ENCODE measurements at places on chromosomes 2 and 18.

- DNase-seq: peak; percentile 90
Measured at GRCh38 chr2:176454893-176455815, 185.9 kb downstream of the MTX2 start.

GRCh38 chr2:187994464-187995331, 297.0 kb upstream of the GULP1 start:
- no peak for DNase-seq

- no peak for DNase-seq
Measured at GRCh38 chr2:6352247-6352646, 513.5 kb downstream of the CMPK2 start.

DNA sequence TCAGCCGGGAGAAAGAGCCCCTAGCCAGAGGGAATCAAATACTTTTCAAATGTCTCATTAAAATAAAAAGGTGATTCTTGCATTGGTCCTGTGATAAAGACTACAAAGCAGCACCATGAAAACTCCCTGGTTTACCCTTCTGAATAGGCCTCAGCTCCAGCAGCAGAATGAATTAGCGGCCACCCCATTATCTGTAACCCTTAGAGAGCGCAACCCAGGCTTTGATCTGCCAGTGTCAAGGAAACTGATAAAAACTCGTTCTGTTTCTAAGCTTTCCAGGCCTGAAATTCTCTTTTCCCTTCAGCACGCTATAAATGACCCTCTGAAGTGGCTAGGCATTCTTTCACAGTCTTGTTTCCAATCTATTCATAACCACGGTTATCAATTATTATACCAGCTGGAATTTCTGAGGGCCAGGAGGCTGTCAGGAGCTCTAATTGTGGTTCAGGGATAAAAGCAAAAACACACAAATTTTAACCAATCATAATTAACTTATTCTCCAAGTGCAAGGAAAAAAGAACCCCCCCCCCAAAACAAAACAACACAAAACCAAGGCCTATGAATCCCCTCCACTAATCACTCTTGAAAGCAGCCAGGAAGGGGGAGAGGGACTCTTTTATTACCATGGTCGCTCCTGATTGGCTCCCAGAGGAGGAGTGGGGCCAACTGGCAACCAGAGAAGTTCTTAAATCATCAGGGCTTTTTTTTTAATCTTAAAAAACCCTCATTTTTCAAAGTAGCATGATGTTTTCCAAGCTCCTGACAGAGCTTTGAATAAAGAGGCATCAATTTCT, 258.9 kb downstream of the CYRIA start:
- DNase-seq: no peak

DNA sequence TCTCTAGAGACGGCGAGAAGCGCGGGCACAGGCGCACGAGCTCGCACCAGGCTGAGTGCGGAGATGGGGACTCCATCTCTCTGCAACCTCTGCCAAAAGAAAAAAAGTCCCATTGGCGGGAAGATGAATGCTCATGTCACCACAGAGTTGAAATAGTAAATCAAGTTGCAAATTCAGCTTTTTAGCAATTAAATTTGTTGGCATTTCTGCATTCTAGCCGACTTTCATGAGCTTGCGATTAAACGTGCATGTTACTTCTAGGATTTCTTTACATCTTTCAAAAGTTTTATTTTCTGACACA, 588 bp downstream of the CHAC2 start:
- no peak for DNase-seq

GRCh38 chr2:16860627-16861026, 195.0 kb upstream of the CYRIA start:
- no peak for DNase-seq

DNA sequence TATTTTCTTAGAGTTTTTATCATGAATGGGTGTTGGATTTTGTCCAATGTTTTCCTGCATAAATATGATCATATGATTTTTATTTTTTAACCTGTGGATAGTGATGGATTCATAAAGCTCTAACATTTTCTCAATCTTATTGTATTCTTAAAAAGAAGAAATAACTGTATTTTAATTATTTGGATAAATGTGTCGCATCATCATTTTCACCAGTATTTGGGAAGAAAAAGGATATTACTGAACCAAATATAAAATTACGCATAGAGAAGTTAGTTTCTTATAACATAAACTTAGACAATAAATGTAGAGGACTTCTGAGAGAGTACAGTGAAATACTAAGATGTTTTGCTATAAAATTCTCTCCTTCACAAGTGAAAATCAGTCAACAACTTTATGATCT, 126.0 kb upstream of the CHST9 start:
- no peak for DNase-seq
